Left renal pelvis (tissue), 4 donors: ENCODE measurements at places on chromosomes 12 and 14.

DNA sequence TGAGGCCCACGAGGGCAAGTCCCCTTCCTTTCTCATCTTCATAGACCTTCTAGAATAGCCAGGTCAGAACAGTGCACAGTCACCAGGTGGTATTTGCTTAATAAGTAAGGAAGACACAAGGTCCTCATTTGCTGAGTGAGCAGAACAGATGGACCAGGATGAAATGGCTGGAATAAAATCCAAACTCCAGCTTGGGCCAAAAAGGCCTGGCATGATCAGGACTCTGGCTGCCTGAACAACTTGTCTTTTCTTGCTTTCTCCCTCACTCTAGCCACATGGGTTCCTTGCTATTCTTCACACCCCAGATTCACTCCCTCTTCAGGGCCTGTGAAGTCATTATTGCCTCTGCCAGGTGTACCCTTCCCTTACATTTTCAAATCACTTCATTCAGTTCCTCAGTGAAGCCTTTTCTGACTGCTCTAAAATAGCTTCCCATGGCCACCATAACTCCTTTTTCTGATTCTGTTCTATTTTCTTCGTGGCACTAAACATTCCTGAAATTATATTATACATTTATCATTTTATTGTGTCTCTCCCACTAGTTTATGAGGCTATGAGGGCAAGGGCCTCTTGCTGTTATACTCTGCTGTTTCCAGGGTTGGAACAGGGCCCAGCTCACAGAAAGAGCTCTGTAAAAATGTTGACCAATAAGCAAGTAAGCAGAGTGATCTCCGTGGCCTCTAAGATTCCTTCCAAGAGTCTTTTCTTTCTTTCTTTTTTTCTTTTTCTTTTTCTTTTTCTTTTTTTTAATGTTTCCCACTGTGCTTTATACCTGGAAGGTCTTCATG, 150.8 kb downstream of the TTC8 start:
- DNase-seq = no peak

- DNase-seq = no peak
These were observed 33.7 kb downstream of the YAF2 start for GRCh38 chr12:42204362-42204761.

- DNase-seq = no peak
These were observed 181.3 kb upstream of the FKBP4 start for GRCh38 chr12:2613326-2614073.

DNA sequence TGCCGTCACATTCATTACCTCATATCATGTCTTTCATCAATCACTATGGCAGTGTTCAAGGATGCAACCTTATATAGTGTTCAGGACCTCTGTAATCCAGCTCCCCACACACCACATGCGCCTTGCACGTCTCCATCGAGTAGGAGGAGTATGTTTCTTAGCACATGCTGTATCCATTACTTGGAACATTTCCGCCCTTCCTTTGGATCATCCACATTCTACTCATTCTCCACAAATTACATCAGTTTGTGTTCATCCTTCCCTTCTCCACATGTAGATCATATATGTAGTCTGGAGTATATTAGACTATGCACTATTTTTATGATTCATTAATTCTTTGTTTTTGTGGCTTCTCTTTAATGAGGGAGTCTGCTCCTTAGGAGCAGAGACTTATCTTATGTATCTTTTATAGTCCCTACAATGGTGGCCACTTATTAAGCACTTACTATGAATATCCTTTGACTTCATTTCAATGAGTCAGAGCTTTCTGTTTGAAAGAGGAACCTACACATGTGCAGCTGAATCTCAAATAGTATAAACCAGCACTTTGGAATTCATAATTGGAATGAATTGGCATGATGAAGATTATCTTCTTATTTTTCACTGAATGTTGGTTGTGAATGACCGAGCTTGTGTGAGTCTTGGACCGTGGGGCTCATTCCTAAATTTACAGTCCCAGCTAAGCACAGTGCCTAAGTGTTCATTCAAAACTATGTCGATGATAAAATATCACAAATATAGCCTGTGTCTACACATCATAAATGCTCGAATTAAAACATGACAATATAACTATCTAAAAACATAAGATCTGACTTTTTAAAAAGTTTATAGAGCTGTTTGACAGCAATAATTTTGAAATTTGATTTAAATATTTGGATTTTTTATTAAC, 30.2 kb upstream of the NPAS3 start:
- no peak for DNase-seq

GRCh38 chr12:45049912-45050750, 768 bp downstream of the DBX2 start:
- no peak for DNase-seq

GRCh38 chr12:114483996-114484395, 78.1 kb upstream of the TBX5 start:
- DNase-seq = no peak

DNA sequence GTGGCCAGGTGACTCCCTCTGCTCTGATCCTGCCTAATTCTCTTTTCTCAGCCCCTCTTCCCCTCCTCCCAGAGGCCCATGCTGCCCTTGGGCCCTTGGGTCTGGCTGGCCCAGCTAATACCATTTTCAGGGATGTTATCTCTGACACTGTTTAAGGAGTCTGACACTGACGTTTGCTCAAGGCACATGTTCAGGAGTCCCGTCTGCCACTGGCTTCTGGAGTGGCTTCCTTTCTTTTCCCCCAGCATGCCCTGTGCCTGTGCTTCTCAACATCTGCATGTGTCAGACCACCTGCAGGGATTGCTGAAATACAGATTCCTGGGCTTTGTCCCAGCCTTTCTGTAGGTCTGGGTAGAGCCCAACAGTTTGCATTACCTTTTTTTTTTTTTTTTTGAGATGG, 128.9 kb downstream of the BCL11B start:
- DNase-seq = no peak

GRCh38 chr14:96603350-96604255, 101.4 kb downstream of the PAPOLA start:
- no peak for DNase-seq

DNA sequence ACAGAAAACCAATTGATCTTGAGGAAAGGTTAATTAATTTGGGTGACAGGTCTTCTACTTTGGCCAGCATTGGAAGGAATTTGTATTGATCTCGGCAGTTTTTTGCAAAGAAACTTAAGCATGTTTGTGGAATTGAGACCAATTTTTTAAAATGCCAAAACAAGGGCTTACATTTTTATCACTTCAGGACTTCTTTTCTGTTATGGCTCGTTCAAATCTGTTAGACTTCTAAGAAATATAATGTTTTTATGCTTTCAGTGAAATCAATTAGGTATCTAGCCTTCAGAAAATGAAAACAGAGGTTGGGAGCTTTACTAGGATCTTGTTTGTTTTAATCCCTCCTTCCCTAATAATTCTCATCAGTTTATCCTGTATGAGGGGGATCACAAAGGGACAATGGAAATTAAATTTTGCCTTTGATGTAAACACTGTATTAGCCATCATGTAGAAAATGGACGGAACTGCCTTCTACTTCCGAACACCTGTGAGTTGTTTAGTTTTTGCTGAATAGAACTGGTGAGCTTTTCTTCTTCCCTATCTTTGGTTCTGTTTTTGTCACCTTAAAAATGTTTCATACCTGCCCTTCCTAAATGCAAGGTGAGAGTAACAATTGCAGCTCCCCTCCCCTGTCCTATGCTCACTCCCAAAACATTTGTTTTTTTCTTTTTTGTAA, 7.8 kb downstream of the FOXA1 start:
- DNase-seq = no peak

DNA sequence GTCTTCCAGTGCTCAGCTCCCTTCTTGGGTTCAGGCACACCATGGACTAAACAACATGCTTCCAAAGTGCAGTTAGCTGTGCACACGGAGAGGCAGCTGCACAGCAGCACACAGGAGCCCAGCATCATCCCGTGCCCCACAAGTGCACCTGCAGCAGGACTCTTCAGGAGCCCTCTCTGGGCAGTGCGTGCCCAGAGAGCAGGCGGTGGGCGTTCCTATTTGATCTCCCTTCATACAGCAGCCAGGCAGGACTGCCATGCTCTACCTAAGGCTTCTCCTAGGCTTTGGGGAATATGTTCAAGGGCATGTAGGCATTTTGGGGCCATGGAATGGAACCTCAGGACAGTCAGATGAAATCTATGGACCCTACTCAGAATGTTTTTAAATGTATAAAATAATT, 35.5 kb downstream of the ANO2 start:
- DNase-seq = no peak

GRCh38 chr14:102928412-102929240, 6.2 kb downstream of the AMN start:
- peak; percentile 59 for DNase-seq

- DNase-seq = no peak
These were observed 276.5 kb upstream of the NPAS3 start for GRCh38 chr14:32662211-32662610.

DNA sequence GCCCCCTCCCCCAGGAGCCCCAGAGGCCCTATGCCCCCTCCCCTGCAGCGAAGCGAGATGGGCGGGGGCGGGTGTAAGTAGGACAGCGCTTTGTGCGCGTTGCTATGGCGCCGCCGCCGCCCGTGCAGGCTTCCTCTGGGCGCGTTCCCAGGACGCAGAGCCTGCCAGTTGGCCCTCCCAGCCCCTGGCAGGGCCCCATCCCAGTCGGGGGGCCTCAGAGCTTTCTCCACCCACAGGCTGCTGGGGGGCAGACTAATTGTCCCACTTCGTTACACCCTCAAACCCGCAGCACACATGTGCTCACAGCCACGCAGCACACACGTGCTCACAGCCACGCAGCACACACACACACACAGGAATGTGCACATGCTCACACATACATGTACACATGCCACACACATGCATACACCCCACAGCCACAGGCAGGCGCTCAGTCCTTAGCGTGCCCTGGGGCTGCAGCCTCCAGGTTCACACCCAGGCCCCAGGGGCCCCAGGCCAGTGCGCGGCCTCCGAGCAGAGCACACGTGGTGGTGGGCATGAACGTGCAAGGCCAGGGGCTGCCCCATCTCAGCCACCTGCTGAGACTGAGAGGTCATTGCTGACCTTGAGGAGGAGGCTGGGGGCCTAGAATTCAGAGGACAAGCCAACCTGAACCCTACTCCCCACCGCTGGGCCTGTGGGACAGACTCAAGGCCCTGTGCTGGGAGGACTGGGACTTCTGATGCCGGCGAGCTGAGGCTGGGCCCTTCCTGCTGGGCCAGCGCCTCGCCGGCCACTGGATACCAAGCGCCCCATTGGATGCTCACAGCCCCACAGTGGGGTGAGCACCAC, 15.6 kb downstream of the TRMT61A start:
- DNase-seq = no peak

DNA sequence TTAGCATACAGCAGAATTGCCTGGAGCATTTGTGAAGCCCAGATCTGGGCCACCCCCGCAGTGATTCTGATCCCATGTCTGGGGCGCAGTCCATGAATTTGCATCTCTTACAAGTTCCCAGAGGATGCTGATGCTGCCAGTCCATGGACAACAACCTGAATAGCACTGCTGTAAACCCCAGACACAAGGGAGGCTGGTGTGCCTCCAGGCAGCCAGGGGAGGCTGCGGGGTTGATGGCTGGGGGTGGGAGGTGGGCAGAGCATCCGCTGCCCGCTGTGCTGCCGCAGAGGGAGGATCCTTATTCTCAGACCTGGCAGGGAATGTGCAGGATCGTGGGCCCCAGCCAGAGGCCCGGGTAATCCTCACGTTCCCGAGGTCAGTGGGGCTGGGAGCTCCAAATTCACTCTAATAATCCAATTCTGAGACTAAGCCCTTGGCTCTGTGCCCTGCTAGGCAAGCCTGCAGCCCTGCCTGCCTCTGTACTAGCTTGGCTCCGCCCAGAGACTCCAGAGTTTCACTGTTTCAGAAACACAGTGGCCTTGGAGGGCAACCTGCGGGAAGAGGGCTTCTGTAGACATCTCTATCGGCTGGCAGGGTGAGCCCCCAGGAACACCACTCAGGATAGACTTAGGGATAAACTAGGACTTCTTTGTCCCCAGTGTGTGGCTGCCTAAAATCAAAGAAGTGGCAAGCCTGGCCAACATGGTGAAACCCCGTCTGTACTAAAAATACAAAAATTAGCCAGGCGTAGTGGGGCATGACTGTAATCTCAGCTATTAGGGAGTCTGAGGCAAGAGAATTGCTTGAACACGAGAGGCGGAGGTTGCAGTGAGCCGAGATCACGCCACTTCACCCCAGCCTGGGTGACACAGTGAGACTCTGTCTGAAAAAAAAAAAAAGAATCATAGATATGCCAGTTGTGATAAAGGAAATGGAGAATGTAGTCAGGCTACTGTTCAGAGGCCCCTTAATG, 17.8 kb upstream of the MLEC start:
- DNase-seq = no peak

- DNase-seq = no peak
These were observed 107.4 kb downstream of the AEBP2 start for GRCh38 chr12:19546611-19547162.

- no peak for DNase-seq
These were observed 35.8 kb downstream of the SPATA7 start for GRCh38 chr14:88421286-88421685.

- DNase-seq = no peak
These were observed 18.4 kb downstream of the TMPO start for GRCh38 chr12:98533723-98534251.

GRCh38 chr12:69106482-69107118, 132.8 kb upstream of the CPSF6 start:
- no peak for DNase-seq

- DNase-seq = no peak
These were observed 17.9 kb downstream of the ZFP36L1 start for GRCh38 chr14:68774771-68775613.

DNA sequence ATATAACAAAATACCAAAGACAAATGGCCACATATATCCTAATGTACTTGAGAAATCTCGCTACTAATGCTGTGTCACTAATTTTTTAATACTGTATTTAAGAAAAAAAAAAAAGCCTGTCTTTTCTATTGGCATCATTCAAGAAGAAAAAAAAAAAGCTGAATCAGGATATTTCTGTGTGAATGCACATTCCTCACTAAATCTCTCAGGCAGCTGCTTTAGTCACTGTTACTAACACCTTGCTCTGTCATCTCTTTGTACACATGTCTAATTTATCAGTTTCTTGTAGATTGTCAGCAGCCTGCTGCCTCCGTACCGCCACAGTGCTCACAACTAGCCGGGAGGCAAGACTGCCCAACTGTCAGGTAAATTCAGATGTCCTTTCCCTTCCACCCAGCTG, 32.0 kb upstream of the FGD4 start:
- DNase-seq = no peak

DNA sequence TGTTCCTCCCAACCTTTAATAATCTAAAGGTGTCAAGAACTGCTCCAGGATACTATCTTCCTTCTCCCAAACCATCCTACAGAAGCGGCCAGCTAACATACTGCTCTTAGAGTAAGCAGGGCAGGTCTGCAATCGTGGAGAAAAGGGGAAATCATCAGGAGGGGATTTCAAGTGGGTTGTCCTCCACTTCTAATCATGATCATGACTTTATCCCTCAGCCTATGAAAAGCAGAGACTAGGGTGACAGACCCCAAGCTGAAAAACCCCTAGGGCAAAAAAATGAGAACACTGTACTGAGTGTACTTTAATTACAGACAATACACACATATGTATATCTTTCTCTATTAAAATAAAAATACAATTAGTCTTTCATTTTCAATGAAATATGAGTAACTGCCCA, 13.9 kb downstream of the DUSP16 start:
- DNase-seq = no peak

GRCh38 chr12:124508381-124509079, 58.9 kb downstream of the NCOR2 start:
- no peak for DNase-seq

GRCh38 chr12:55428331-55429243, 2.5 kb downstream of the OR6C76 start:
- DNase-seq = no peak
